Anterior cingulate cortex (tissue), 58 donors: ENCODE measurements at places on chromosomes 4 and X.

DNA sequence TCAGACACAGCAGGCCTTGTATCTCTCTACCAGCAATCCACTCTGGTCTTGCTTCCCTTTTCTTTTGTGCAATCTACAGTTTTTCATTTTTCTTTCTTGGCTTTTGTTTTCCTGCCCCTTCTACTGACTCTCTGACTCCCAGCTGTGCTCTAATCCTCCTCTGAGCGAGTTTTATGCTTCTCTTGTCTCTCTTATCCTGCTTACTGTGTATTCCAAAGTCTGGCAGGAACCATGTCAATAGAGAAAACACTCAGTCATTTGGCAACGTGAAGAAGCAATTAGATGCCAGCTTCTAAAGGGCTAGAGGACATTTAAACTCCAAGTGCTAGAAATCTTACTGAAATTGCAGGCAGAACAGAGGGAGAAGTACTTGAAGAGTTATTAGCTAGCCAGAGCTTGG, 984.6 kb upstream of the TENM3 start:
- DNase-seq: no peak

- DNase-seq: no peak
These were observed 455.8 kb upstream of the FTHL17 start for GRCh38 chrX:31527455-31528126.

DNA sequence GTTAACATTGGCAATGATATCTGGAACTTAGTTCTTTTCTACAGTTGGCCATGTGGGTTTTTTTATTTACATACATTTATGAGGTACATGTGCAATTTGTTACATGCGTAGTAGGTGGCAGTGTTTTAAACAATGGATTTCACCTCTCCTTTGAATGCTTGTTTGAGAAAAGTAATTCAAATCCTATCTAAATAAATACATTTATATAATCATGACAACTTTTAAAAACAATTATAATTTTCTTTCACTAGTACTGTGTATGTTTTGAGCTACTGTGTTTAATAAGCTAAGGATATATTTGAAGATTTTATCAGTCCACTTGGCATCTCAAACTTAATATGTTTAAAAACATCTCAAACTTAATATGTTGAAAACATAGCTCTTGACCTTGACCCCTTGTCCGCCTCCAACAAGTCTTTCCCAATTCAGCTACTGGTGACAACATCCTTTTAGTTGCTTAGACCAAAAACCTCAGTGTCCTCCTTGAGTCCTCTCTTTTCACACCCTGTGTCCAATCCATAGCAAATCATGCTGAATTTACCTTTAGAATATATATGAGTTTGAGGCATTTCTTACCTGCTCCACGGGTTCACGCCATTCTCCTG, 14.5 kb downstream of the GUCY1B1 start:
- DNase-seq: no peak

GRCh38 chr4:185504098-185505047, 30.9 kb downstream of the PDLIM3 start:
- no peak for DNase-seq

- DNase-seq: no peak
These were observed 76.6 kb downstream of the ZNF182 start for GRCh38 chrX:47927212-47927611.

GRCh38 chr4:172104539-172104938, 291.3 kb downstream of the GALNTL6 start:
- DNase-seq: no peak

DNA sequence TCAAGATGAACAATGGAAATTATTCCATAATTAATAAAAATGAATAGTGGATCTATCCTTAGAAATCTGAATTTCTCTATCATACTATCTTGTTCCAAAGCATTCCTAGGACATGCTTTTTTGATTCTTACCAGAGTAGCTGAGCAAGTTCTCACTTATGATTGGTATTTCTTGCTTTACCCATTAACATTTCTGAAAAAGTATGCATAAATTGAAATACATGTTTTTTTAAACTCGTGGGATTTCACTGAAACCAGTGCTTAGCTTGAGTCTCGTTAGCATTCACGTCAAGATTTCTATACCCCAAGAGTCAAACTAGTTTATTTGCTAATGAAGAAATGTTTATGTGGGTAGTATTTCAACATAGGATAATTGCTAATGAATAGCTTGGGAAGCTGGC, 89.0 kb downstream of the ELOVL6 start:
- DNase-seq: no peak

DNA sequence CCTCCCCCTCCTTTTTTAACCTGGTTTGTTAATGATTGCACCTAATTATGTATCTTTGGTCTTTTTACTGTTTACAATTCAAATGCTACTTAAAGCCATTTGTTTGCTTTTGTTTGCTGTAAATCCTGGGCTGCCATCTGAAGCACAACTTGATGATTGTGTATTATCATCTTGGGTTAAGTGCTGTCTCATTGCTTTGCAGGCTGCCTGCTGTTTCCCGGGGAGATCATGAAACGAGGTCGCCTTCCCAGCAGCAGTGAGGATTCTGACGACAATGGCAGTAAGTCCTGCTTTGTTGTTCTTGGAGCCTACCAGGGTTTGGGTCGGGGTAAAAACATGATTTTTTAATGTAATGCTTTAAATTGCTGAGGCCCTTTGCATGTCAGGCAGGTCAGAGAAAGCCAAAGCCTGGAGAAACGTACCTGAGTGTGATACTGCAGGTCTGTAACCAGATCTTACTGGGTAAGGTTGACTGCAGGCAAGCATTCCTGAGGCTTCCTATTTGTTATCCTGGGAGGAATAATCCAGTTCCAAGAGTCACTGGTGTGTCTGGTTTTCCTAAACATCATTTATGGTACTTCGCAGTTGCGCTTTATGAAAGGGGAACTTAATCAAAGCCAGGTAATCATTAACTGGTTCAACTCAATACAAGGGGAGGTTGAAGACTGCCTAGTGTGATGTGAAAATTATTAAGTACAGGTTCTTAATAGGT, 22.2 kb downstream of the JADE1 start:
- DNase-seq: no peak

- DNase-seq: no peak
These were observed 81.3 kb downstream of the PLS3 start for GRCh38 chrX:115642311-115642710.
